IMR-90 (cell line): ENCODE measurements at places on chromosomes 1 and 21.
A peak's percentile ranks its signal among the peaks of the same experiment; 100 is the strongest.

- DNase-seq: peak; percentile 15
These were observed 107.3 kb downstream of the HMGB4 start for GRCh38 chr1:33971018-33971710.

GRCh38 chr1:16631248-16632043 lies 18.1 kb upstream of the NBPF1 start:
- DNase-seq: no peak

DNA sequence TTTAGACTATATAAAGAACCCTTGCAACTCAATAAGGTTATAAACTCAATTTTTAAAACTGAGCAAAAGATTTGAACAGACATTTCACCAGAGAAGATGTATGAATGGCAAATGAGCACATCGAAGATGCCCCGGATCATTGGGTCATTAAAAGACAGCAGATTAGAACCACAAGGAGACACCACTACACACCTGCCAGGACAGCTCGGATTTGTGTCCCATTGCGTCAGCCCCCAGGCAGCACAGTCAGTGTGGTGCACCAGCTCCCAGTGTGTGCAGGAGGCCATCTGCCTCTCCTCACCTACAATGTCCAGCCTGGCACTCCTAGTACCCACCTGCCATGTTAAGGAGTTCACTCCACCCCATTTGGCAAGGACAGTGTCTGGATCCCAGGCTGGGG lies 61.1 kb upstream of the LRP8 start:
- DNase-seq: no peak

DNA sequence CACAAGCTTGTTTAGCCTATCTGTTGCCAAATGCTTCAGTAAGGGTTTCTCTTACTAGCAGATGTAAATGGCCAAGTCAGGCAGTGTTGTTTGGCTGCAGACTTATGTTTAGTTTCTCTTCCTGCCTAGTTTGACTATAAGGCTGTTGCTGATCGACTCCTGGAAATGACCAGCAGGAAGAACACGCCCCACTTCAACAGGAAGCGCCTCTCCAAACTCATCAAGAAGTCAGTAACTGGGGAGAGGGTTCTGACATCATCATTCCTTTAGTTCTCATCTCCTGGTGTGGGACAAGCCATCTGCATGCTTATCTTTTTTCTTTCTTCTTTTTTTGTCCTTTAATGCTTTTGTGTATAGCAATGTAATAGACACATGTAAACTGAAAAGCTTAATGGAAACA lies 25.1 kb downstream of the RRP1B start:
- no peak for DNase-seq

DNA sequence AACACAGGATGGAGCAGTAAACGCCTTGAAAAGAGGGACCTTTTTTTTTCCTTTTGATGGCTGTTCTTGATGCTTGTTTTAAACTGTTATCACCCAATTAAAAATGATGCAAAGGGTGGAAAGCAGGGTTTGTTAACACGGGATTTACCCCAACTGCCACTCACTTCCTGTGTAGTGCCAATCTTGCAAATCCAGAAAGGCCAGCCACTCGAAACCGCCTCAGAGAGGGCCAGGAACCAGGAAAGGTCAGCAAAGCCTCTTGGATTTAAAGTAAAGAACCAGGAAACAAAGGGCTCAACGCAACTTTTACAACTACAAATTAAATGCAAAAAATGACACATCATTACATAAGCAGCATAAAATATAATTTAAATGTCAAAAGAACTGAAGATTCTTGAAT lies 347.4 kb downstream of the PDE4B start:
- DNase-seq: no peak

GRCh38 chr1:178927003-178927402 lies 56.1 kb upstream of the ANGPTL1 start:
- no peak for DNase-seq

GRCh38 chr1:38328278-38329035 lies 281.9 kb upstream of the POU3F1 start:
- no peak for DNase-seq

GRCh38 chr1:244254467-244254866 lies 197.2 kb downstream of the ADSS2 start:
- DNase-seq: no peak

DNA sequence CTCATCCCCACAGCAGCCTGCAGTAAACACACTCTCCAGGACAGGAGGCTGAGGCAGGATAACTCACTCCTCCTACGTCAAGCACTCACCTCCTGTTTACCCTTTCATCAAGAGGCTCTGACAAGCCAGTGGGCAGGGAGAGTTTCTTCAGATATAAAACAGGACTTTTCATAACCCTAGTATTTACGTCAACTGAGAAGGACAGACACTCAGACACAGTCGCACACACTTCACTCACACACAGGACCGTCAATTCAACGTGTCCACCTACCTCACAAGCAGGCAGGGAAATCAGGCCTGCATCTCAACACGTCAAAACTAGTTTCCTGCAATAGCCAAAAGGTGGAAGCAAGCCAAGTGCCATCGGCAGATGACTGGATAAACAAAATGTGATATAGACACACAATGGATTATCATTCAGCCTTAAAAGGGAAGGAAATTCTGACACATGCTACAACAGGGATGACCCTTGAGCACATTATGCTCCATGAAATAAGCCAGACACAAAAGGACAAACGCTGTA lies 48.6 kb downstream of the ITPKB start:
- DNase-seq: peak; percentile 54
